ENCODE measurements at places on chromosomes 13 and 19.

DNA sequence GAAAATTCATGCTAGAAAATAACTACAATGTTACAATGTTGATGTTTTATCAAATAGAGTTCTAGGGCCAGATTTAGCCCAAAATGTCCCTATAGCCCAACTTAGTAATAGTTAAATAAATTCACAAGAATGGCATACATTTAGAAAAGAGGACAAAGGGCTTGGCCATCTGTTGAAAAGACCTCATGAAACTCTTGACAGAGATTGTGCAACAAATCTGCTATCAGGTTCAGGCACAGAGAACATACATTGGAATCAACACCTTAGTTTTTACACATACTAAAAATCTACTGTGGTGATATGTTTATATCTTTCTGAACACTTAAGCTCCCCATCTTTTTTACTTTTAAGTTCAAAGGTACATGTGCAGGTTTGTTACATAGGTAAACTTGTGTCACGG lies 298.3 kb upstream of the DACH1 start:
- DNase-seq: no peak

- DNase-seq: no peak
These were observed 53.7 kb downstream of the ATP7B start for GRCh38 chr13:51957377-51958216.

- DNase-seq: no peak
These were observed 447 bp downstream of the RBM42 start for GRCh38 chr19:35629332-35629633.

DNA sequence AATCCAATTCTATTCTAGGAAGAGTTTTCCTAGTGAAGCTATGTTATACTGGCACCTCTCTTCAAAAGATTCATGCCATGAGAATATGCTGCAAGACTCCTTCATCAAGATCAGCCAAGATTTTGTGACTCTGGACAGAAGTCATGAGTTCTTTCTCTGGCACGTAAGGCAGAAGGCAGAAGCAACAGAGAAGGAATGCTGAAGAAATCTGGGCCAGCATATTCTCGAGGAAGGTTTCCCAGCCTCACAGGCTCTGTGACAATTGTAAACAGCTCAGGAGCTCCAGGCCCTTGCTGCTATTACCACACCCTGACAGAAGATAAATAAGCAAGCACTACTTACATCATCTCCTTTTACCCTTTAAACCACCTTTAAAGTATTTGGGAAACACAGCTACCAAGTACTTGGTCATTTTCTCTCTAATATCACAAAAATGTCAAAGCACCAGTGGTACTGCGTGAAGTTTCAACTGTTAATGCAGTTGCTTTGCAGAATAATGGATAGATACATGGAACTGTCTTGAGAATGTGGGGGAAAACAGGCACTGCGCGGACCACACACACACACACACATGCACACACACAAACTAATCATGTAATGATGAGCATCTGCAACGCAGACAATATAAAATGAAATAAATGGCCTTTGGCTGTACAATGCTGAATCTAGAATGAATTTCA lies 55.4 kb downstream of the INTS6 start:
- DNase-seq: no peak

DNA sequence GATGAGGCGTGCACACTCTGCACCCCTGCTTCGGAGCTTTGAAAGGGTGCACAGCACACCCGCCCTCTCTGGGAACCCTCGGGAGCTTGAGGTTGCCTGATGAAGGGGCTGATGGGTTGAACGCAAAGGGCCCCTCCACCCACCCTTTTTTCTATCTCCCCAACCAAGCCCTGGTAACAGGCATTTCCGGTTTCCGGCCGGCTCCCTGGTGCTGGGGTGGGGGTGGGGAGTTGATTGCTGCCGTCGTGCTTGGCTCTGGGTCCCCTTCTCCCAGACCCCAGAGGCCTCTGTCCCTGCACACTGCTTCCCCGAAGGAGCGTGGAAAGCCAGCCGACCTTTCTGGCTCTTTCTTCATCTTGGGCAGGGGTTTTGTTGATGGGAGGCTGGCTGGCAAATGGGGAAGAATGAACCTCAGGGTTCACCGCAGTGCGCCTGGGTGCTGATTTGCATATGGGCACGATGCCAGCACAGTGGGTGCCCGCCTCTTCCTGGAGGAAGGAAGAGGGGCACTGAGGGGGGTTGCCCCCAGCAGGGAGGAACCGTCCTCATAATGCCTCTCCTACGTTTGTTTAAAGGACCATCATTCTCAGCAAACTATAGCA lies 29.1 kb downstream of the VAV1 start:
- peak; percentile 98 for DNase-seq

GRCh38 chr19:19204181-19204580 lies 967 bp upstream of the NR2C2AP start:
- no peak for DNase-seq

DNA sequence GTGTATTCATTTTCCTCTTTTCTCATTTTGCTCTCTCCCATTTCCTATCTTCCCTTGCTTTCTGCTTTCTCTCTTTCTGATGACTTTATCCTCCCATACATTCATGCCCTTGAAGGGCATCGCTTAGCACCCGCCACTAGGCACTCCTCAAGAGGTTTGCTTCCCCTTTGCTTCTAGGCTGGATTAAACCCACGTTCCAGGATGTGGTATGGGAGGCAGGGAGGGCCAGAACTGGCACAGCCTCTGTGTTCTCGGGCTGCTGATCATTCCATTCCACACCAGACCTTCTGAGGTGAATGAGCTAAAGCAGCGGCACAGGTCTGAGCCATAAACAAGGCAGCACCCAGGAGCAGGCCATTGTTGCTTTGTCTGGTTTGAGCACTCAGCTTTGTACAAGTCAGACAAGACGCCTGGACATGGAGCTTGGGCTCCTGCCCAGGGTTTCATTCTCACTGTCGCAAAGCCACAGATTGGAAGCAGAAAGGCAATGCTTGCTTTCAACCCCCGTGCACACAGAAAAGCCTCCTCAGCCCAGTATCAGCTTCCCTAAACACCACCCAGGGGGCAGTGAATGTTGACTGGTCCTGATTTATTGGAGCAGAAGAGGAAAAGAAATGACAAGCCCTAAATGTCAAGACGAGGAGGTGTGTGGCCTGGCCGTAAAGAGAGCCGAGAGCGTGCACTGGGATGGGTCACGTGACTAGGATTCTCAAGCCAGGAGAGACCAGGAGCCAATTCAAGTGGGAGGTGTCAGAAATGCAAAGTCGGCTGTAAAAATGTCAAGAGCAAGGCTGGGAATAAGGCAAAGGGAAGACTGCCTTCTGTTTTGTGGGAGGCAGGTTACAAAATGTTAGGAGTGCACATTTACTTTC lies 218.0 kb upstream of the SERP2 start:
- no peak for DNase-seq

DNA sequence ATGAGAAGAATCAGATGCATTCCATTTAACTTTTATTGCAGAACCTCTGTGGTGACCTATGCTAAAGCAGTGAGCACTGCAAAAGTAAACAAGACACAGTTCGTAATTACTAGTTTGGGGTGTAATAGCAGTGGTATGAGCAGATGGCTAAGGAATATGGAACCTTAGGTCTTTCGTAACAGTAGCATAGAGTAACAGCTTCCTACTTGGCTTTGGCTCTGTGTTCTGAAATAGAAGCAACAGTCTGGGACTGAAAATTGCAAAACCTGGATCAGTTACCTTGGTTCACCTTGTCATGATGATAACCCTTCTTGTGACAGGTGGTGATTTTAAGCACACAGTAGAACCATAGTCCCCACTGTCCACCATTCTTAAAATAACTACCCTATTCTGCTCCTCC lies 303.4 kb downstream of the GPC6 start:
- no peak for DNase-seq

DNA sequence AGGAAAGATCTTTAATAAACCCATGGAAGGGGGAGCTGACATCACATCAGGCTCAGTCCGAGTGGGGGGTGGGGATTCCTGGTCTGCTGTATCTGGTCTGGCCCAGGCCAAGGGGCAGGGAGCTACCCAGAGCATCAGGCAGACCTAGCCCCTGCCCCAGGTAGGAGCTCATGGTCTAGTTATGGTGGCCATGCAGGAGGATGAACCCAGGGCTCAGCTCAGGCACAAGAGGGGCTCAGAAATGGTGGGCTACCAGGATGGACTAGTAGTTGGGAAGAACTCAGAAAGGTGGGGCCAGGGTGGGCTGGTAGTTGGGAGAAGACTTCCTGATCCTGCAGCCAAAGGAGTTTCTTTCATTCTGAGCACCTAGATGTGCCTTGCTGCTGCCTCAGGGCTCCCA lies 14.3 kb downstream of the VSTM2B start:
- no peak for DNase-seq

- DNase-seq: no peak
These were observed 1.9 kb downstream of the CNN2 start for GRCh38 chr19:1028062-1028926.

DNA sequence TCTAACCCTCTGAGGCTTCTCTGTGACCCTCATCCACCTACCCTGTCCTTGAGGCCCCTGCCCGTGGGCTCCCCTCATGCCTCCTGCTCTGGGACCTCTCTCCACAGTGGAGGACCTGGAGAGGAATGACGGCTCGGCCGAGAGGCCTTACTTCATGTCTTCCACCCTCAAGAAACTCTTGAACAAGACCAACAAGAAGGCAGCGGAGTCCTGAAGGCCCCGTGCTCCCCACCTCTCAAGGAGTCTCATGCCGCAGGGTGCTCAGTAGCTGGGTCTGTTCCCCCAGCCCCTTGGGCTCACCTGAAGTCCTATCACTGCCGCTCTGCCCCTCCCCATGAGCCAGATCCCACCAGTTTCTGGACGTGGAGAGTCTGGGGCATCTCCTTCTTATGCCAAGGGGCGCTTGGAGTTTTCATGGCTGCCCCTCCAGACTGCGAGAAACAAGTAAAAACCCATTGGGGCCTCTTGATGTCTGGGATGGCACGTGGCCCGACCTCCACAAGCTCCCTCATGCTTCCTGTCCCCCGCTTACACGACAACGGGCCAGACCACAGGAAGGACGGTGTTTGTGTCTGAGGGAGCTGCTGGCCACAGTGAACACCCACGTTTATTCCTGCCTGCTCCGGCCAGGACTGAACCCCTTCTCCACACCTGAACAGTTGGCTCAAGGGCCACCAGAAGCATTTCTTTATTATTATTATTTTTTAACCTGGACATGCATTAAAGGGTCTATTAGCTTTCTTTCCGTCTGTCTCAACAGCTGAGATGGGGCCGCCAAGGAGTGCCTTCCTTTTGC lies 10.8 kb upstream of the ILF3 start:
- DNase-seq: no peak

DNA sequence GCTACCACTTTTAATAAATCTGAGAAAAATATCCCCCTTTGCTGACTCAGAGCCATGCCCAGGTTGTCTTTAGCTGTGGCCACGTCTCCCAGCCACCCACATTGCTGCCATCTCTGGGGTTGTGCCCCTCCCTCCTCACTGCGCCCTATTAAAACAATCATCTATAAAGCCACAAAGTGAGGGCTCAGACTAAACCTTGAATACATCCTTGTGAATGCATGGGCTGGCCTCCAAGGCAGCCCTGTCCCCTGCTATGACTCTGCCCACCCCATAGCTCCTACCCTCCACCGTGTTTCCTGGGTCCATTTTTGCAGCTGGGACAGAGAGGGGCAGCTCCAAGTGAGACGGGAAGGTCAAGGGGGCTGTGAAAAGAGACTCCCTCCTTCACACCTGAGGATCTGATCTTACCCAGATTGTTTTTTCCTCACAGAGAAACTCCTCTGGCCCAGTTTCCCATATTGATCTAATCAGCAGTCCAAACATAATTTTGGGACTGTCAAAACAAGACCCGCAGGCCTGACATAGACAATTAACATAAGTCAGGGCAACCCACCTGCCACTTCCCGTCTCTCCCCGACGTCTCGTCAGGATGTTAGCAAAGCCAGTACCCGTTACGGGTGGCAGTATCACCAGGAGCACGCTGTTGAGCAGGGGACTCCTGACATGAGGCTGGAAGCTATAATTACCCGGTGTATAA lies 199.0 kb downstream of the KATNAL1 start:
- DNase-seq: no peak

DNA sequence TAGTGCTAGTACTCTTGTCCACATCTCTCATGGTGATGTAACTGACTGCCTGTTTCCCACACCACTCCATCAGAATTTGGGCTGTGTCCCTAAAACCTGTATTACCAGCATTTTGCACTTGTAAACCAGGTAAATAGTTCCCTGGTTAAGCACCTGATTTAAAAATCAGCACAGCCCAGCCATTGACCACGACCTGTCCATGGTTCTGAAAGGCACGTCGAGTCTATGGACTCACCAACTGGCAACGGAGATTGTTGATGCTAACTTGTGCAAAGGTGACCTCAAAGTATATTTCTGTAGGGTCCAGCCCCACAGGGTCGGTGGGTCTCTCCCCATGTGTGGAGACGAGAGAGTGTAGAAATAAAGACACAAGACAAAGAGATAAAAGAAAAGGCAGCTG lies 46.7 kb upstream of the ZNF835 start:
- DNase-seq: no peak

- DNase-seq: no peak
These were observed 177.2 kb downstream of the STK24 start for GRCh38 chr13:98399756-98400155.

DNA sequence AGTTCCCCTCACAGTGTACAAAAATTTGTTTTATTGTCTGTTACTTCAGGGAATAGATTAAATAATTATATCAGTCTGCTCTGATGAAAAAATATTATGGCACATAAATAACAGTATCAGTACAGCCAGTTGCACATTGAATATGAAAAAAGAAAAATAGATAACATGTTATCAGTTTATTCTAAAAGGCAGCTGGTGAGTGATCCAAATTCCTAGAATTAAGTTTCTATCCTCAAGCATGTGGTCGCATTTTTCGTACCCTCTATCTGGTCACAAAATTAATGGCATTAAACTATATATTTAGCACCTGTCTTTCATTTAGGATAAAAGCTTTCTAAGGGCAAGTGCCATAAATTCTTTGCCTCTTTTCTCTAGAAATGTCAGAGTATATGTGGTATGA lies 944.8 kb upstream of the PCDH9 start:
- DNase-seq: no peak

DNA sequence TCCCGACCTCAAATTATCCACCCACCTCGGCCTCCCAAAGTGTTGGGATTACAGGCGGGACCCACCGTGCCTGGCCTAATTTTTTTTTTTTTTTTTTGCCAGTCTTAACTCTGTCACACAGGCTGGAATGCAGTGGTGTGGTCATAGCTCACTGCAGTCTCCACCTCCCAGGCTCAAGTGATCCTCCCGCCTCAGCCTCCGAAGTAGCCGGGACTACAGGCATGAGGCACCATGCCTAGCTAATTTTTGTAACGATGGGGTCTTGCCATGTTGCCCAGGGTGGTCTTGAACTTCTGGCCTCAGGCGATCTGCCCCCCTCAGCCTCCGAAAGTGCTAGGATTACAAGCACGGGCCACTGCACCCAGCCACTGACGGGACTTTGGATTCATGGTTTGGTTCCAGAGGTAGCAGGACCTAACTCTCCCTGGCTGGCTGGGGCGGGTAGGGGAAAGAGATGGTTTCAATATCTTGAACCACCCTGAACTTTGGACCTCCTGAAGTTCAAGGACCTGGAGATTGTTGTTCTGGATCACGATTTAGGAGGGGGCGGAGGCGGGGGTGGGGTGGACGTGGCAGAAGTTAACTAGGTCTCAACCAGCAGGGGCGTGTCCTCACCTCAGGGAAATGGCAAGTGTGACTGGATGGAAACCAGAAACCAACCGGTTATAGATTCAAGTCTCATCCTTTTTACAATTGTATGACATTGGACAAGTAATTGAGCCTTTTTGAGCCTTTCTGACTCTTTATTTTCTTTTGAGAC lies 40.8 kb downstream of the IER2 start:
- no peak for DNase-seq

- peak; percentile 6 for DNase-seq
These were observed 479.1 kb upstream of the MIR17HG start for GRCh38 chr13:90868321-90868920.

GRCh38 chr13:99980824-99981734 lies 505 bp upstream of the ZIC2 start:
- peak; percentile 52 for DNase-seq

- no peak for DNase-seq
These were observed 9.5 kb downstream of the MEF2B start for GRCh38 chr19:19160461-19161035.

Measured in Jurkat, Clone E6-1 (cell line).